Epithelial cell of esophagus (primary cell): ENCODE measurements at places on chromosomes 2 and 18.

DNA sequence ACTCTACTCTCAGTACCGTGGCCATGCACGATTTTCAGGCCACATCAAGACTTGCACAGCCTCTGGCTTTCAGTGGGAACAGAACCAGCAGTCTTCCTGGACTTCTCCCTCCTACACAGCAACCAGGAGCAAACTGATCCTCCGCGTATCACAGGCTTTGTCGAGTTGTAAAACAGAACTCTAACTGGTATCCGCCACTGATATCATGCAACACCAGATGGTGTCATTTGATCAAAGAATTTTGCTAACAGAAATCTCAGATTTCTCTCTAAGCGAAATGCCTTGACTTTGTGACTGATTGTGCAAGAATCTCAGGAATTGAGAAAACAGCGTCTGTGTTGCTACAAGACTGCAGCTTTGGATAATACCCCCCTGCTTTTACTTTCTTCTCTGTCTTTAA, 85.7 kb downstream of the COPS8 start:
- peak; percentile 78 for DNase-seq

DNA sequence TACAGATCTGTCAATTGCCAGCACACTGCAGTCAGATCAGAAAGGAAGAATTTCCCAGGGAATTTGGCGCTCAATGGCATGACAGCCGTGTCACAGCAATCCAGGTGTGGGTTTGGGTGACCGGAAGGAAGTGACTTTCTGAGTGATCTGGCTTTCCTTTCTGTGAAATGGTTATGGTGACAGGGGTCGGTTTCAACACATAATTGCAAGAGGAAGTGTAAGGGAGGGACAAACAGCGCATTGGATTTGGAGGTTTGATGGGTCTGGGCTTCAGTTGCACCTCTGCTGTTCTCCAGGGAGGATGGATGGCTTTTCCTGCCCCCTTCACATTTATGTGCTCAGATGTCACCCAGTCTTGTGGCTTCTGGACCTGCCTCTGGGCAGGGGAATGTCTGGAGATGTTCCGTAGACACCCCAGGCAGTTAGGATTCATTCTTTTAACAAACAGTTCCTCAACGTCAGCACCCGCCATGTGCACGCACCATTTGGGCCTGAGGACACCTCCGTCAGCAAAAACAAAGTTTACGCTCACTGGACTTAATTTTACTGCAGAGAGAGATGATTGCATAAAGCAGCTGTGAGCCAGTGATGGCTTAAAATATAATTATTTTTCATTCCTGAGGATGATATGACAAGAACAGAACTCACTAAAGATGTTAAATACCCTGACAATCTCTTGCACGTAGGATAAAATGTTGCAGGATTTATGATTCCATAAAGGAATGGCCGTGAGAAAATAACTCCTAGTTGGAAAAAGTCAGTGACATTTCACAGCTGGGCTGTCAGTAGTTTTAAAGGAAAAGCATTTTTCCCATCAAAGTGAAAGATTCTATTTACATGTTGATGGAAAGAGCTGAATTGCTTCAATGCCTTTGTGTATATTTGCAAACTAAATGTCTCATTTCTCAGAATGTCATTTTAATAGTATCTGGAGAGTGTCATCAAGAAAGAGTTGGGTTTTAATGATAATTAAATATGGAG, 36.9 kb downstream of the MBP start:
- DNase-seq = no peak

DNA sequence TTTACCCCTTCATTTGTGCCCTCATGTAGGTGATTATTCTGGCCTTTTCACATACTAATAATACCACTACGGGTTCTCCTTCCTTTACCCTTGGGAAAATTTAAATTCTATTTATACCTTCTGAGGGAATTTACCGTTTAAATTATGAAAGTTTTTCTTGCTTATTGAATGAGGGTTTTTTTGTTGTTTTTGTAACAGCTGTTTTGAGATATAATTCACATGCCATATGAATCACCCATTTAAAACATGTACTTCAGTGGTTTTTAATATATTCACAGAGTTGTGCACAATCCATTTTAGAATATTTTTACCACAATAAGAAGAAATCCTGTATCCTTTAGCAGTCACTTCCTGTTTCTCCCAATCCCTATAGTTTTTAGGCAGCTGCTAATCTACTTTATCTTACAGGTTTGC, 54.7 kb downstream of the EML4 start:
- no peak for DNase-seq

DNA sequence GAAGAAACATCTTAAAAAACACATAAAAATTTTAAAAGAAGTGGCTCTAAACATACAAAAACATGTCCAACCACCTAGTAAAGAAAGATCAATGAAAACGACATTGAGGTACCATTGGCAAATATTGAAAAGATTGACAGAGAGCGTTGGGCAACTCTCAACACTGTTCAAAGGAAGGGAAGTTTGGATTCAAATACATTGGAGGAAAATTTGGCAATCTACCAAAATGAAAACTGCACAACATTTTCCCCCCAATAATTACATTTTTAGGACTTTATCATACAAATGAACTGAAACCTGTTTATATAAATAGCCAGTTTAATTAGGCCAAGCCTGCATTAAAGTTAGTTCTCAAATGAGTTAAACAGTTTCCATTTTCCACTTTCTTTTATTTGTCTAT, 758.9 kb downstream of the NRXN1 start:
- DNase-seq = no peak

- no peak for DNase-seq
Measured at GRCh38 chr2:123777116-123777515, 248.0 kb upstream of the CNTNAP5 start.

GRCh38 chr2:195537811-195538210, 119.2 kb upstream of the SLC39A10 start:
- DNase-seq = no peak

- no peak for DNase-seq
Measured at GRCh38 chr2:10829299-10829698, 16.7 kb upstream of the PDIA6 start.

GRCh38 chr2:46365913-46366667, 68.9 kb downstream of the EPAS1 start:
- DNase-seq = no peak

GRCh38 chr18:26794230-26795101, 71.0 kb downstream of the AQP4 start:
- DNase-seq = peak; percentile 13

- DNase-seq = no peak
Measured at GRCh38 chr18:59650266-59650820, 46.9 kb downstream of the CCBE1 start.

- no peak for DNase-seq
Measured at GRCh38 chr2:45889620-45890370, 238.3 kb downstream of the PRKCE start.

GRCh38 chr2:28821295-28821958, 10.8 kb downstream of the SPDYA start:
- peak; percentile 74 for DNase-seq

DNA sequence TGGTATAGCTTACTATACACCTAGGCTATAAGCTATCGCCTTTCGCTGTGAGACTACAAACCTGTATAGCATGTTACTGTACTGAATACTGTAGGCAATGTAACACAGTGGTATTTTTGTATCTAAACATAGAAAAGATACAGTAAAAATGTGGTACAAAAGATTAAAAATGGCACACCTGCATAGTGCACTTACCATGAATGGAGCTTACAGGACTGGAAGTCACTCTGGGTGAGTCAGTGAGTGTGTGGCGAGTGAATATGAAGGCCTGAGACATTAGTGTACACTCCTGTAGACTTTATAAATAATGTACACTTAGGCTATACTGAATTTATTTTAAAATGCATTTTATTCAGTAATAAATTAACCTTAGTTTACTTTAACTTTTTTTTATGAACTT, 258.2 kb upstream of the SP5 start:
- peak; percentile 50 for DNase-seq

DNA sequence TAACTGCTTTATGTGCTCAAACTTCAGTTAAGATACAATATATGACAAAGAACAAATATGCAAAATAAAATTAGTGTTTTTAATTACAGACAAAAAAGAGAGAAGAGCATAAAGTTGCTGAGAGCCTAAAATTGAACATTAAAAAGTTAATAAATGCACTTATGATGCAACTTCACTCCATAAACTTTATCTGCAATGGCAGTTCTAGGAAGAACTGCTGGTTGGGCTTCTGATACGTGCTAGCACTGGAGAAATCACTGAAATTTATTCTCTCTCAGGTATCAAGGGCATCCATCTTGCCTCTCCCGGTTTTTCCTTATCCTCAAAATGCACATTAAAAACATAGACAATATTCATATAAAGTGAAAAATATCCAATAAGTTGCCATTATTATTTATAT, 35.7 kb downstream of the MYO3B start:
- no peak for DNase-seq

GRCh38 chr2:188576651-188577050, 285.0 kb downstream of the GULP1 start:
- no peak for DNase-seq

DNA sequence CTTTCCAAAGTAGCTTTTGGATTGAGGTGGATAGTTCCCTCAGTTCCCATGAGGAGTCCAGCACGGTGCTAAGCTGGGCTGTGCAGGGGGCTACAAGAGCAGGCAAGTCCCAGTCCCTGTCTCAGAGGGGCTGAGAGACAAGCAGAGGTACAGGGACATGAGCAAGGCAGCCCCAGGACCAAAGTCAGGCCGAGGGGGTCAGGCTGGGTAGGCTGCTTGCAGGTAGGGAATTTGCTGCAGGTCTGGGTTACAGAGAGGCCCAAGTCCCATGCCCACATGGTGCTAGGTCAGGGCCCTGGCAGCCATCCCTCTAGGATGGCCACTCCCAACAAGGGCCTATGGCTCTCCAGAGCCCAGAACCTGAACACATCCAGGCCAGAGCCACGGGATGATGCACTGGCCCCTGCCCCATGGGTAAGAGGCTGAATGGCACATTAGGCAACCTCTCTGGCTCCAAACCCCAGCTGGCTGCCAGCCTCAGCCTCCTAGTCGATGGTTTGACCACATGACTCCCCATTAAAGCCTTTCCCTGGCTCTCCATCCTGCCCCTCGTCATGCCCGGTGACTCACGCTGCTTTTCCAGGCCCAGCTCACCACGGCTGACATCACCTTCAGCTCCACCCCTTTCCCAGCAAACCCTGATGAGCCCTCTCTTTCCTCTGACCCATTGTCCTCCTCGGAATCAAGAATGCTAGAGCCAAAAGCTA, 83.7 kb downstream of the SDC1 start:
- peak; percentile 97 for DNase-seq

- no peak for DNase-seq
Measured at GRCh38 chr2:156700681-156701080, 264.5 kb downstream of the GPD2 start.

GRCh38 chr2:170434900-170435621, 257.1 kb downstream of the MYO3B start:
- DNase-seq = no peak

- DNase-seq = peak; percentile 62
Measured at GRCh38 chr2:151999053-151999452, 99.8 kb downstream of the CACNB4 start.

DNA sequence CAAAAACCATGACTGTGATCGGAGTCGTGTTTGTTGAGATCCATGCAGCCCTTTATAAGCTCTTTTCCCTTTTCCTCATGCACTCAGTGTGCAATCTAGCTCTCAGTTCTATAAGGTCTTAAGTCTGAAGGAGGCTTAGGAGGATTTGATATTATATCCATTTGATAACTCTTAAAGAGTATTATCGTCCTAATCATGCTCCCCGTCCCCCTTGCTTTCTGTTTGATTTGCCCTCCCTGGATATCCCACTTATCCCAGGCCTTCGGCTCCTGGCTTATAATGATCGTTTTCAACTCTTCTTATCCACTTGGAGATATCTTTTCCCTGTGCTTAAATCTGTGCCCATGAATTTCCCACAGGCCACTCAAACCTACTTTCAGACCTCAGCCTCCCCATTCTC, 1917.7 kb upstream of the PIK3C3 start:
- no peak for DNase-seq

DNA sequence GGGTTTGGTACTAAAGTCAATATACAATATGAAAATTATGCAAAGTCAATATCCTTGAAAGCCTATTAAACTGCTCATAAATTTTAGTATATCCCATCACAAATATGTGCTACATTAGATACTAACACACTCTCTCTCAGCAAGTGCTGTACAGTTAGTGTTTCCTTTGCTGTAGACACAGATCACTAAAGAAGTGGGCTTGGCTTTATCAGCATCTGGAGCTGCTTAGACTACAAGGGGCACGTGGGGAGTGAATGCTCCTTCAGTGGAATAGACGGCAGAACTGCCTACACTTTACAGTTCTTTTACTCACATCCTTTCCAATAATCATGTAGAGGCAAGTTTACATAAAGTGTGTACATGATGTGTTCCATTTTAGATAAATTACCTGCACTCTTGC, 26.0 kb upstream of the EFEMP1 start:
- DNase-seq = no peak

DNA sequence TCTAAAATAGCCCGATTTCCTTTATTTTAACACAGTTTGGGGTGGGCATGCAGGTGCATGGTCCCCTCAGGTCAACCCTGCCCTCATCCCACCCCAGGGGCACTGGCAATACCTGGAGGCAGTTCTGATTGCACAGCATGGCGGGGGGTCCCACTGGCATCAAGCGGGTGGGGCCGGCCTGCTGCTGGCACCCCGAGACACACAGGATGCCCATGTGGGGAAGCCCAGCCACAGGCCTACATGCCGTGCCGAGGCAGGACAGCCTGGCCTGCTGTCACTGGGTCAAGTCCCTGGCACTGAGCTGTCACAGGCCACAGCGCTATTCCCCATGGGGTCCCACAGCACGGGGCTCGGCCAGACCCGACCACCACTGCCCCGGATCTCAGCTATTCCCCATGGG, 11.9 kb upstream of the KCNG2 start:
- DNase-seq = no peak

DNA sequence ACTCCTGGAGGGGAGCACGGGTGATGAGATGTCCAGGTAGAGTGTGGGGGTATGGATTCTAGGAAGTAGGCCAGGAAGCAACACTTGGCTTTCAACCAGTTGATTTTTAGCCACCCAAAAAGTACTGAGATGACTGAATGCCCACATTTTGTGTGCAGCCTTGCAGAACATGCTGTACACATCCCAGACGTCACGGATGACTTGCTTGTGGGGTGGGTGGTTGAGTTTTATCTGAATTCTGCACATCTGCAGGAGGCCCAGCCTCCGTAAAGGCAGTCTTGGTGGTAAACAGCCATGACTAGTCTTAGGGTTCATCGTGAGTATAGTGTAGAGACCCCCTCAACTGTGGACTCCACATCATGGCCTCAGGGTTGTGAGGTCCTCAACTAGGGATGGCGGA, 53.3 kb upstream of the CCDC195 start:
- DNase-seq = no peak

DNA sequence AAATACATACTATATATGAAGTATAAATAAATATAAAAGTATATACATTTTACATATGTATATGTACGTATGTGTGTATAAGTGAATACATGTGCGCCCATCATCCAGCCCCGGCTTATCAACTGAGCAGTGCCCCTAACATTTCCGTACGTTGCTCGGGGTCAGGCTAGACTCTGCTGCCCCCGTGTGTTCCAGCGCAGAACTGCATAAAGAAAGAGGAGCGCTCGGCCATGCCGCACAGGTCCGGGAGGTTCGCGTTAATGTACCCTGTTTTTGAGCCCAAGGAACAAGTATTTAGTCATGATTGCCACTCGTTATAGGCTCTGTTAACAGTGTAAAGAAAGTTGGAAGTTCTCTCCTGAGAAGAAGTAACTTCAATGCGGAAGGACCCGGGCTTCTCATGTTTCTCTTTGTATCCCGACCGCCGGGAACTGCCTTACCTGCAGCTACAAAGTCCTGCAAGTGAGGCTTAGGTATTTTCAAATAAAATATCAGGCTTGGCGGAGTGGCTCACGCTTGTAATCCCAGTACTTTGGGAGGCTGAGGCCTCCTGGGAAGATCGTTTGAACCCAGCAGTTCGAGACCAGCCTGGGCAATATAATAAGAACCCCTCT, 55.7 kb downstream of the CD8B2 start:
- DNase-seq = peak; percentile 57
